ENCODE measurements at places on chromosomes 13 and 19.

GRCh38 chr13:60028021-60028420 is 135.7 kb downstream of the DIAPH3 start:
- no peak for DNase-seq

- DNase-seq: no peak
Observed at GRCh38 chr19:6576869-6577475, 14.0 kb downstream of the CD70 start.

DNA sequence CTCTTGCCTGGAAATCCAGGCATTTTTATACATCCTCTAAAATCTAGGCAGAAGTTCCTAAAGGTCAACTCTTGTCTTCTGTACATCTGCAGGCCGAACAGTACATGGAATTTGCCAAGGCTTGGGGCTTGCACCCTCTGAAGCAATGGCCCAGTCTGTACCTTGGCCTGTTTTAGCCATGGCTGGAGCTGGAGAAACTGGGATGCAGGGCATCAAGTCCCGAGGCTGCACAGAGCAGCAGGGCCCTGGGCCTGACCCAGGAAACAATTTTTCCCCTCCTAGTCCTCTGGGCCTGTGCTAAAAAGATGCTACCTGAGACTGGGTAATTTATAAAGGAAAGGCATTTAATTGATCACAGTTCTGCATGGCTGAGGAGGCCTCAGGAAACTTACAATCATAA is 520.8 kb upstream of the MIR17HG start:
- no peak for DNase-seq

DNA sequence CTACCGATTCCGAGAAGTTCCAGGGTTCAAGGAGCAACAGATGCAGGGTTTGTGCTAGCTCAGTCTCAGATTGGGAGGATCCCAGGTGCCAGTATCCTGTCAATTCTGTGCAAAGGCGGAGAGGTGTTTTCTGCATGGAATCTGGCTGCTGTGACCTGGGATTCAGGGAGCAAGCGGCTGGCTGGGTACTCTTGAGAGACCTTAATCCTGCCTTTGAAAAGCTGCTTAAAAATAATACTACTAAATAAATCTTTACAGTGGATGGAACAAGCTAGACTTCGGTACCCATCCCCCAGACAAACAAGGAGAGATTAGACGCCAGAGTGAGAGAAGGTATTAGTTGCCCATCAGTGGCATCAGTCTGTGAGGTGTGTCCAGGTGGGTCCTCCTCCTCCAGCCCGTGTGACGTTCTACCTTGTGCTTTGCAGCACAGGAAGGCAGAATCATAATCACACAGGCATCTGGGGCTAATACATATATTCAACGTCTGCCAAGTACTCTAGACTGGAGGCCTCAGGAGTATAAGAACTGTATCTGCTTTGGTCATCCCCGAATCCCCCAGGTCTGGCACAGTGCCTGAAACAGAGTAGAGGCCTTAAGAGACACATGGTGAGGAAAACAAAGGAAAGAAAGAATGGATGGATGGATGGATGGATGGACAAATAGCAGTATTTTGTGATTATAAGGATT is 230.6 kb downstream of the ZNF536 start:
- no peak for DNase-seq

DNA sequence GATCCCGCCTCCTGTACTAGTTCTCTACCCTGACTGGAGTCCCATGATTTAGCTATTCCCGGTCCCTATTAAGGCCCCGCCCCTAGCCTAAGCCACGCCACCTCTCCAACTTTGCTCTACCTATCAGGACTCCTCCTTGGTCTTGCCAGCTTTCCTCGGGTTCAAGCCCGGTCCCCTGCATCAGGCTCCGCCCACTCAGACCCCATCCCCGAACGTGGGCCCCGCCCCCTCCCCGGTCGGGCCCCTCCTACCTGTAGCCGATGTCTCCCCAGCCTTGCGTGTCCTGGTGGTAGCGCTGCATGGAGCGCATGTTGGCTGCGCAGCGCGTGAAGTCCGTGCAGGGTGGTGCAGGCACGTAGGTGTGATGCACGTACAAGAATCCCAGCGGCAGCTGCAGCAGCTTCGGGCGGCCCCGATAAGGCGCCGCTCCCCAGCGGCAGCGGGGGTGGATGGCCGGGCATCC is 7.3 kb upstream of the RASAL3 start:
- no peak for DNase-seq

- no peak for DNase-seq
Observed at GRCh38 chr13:28181413-28181812, 43.1 kb downstream of the PAN3 start.

DNA sequence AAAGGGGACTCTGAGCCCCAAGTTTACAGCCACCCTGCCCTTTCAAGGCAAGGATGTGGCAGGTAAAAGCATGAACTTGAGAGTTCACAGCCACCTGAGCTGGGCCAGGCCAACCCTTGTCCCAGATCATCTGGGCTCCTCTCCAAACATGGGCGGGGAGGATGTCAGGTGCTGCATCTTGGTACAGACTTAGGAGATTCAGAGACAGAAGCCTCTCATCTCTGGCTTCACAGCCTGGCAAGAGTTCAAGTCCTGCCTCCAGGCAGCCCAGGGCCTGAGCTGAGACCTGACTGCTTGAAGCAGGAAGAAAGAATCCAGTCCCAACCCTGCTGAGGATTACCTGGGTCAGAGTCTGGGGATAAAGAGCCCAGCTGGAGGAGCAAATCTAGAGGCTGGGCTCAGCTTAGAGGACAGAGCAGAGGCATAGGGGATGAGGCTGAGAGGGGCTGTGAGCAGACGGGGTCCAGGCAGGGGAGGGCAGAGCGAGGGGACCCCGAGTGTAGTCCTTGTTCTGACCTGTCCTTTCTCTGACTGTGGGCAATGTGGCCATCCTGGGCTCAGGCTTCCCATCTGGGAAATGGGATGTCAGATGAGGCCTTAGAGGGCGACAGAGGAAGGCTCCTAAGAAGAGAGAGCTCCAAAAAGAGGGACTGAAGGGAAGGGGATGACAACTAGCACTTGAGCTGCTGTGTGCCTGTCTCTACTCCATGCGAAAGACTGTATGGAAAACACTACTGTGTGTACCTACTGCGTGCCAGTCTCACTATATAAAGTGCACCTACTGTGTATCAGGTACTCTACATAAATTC is 6.6 kb upstream of the OR10H5 start:
- DNase-seq: no peak

GRCh38 chr13:106318941-106319411 is 216.5 kb downstream of the EFNB2 start:
- DNase-seq: no peak

DNA sequence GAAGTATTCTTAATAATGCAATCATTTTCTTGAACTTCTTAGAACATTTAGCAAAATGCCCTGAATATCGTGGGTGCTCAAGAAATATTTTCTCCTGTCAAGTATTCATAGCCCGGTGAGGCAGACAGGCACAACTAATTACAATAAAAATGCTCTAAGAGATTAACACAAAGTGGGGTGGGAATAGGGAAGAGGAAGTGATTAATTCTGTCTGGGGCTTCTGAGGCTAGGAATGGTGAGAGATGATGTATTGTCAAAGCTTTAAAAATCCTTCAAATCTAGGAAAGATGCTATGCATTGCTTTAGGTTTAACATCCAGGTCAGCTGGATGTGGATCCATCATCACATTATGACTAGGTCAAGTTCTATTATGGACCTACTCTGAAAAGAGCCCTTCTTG is 66.9 kb upstream of the POSTN start:
- no peak for DNase-seq

DNA sequence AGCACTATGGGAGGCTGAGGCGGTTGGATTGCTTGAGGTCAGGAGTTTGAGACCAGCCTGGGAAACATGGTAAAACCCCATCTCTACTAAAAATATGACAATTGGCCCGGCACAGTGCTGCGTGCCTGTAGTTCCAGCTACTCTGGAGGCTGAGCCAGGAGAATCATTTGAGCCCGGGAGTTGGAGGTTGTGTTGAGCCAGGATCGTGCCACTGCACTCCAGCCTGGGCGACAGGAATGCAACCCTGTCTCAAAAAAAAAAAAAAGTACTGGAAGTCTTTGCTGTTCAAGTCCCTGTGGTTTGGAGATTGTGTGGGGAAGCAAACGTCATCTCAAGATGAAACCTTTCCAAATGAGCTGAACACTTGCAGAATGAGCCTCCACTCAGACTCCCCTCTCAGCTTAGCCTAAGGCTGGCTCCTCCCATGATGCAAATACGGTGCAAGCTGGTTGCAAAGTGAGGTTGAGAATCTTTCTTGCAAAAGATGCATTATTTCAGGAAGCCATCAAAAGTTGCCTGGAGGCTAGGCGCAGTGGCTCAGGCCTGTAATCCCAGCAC is 46.2 kb downstream of the MYO9B start:
- no peak for DNase-seq

DNA sequence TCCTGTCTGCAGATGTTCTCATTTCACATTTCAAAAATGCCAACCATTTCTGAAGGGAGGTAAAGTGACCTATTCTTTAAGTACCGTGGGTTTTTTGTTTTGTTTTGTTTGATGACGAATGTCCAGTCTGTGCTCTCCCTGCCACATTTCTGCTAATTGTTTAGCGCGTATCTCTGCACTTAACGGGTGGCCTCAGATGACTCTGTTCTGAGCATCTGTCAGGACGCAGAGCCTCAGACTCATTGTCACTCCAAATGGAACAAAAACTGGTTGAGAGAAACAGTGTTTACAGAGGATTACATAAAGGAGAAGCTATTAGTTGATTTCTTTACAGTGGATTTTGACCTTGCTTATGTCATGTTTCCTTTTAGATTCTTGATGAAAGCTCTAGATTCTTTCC is 23.7 kb downstream of the TPP2 start:
- DNase-seq: no peak

DNA sequence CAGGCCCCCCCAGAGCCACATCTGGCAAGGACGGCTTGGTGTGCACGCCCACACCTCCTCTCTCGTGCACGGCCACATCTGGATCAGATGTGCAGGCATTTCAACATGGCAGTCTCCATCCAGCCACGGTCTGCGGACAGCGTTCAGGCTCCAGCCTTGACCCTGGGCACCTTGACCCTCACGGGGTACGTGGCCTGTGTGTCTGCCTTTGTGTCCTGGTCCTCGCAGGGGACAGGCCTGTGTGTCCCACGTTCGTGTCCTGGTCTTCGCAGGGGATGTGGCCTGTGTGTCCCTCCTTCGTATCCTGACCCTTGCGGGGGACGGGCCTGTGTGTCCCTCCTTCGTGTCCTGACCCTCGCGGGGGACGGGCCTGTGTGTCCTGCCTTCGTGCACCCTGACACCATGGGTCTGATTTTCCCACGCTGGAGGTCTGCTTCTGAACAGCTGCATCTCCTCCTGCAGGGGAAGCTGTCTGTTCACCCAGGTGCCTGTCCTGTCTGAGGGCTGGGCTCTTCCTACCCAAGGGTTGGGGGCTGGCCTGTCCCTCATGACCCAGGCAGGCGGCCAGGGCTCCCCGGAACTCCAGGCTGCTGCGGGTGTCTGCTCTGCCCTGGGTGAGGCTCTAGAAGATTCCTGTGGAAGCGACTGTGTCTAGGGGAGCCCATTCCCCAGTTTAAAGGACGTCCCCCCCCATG is 25.3 kb downstream of the RASA3 start:
- DNase-seq: no peak

DNA sequence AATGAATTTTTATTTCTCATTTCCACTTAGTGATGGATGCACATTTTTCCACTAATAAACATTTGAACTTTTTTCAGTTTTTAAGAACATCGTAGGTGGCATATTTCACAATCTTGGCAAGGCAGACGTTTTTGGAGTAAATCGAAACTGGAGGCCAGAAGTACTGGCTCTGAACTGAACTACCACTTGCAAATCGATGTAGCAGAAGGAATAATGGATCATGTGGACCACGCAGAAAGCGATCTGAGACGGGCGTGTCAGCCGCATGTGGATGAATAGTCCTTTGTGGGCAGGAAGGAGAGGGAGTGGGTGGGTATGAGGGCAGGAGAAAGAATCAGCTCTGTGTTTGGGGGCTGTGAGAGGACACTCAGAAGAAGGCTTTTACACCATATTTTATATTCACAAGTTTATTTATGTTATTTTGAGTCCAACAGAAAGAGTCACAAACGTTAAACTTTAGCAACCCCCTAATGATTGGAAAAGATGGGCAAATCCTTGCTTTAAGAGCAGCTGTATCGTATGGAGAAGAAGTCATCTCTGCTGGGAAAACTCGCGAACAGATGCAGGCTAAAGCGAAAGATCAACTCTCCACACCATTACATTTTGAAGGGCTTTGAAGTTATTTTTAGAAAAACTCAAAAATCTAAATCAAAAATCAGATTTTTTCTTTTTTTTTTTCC is 90.5 kb downstream of the COL4A2 start:
- DNase-seq: no peak

DNA sequence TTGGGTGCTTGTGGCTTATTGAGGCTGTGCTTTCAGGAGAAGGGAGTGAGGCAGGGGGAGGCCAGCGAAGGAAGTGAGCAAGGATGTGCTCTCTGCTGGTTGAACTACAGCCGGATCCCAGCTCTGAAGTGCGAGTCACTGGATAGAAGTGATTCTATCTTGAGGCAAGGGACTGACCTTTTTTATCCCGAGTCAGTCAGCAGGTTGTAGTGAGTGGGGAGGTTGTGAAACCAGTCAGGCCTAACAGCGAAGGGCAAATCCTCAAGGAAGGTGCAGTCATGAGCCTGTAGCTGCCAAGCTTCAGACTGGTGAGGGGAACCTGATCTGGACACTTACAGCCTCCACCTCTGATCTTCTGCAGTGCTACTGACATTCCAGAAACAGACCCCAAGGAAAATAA is 18.6 kb downstream of the SCEL start:
- DNase-seq: no peak

- no peak for DNase-seq
Observed at GRCh38 chr19:46678110-46678732, 17.2 kb upstream of the DACT3 start.

DNA sequence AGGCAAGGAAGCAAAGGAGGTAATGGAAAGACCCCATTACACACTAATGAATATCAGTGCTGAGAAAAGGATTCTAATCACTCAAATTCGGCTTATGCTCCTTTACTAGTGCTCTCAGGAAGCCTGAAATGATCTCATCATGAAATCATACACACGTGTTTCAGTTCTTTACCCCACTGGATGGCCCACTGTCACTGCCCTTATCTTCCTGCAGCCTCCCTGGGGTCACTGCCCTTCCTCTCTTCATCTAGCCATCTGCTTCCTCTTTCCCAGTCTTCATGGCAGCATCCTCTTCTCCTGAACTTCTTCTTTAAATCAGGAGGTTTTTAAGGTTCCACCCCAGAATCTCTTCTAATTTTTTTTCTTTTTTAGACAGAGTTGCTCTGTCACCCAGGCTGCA is 27.9 kb upstream of the EEF1AKMT1 start:
- no peak for DNase-seq

Measured in NCI-H2029 treated with DMSO at 0.1 percent for 48 hours (cell line).